Central memory CD4-positive, alpha-beta T cell (primary cell): ENCODE measurements at places on chromosomes 4 and X.

DNA sequence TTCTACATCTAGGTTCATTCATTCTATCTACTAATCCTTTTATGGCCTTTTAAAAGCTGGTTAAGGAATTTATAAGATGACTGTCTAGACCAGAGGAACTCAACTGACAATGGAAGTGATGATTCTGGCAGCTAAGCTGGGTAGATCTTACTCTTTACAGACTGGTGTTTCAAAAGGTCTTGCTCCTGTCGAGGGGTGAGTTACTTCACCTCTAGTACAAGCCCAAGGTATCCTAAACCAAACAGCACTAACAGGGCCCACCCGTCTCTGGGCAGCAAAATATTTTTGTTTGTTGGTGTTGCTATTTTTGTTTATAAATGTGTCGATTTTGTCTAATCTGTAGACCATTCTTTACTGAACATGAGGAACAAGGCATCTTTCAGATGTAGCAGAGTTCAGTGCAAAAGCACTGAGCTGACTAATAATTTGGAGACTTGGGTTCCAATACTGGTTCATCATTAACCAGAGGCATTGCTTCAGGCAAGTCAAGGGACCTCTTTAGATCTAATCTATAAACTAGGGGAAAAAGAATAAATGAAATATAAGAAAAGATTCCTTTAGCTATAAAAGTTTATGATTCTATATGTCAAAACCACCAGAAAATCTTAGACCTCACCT, 90.3 kb upstream of the FRG1 start:
- no peak for DNase-seq

DNA sequence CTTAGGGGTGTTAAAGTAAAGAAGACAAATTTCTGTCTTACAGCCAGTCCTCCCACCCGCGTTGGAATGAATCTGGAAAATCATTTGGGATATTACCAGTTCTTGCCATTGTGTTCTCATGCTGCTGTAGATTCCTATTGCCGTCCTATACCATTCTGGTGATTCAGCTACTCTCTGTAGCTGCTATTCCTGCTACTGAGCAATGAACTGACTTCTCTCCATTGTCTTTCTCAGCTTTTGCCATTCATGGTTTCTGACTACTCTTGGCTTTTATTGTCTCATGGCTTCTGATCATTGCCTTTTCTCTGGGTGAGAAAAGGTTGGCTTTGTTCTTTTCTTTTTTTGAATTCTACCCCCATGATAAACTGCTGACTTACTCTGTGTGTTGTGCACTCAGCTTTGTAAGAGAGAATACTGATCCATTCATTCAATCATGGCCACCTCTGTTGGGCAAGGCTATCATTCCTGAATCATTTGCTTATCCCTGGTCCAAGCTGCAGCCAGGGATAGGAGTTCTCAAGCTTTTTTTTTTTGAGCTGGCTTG, 27.7 kb upstream of the METAP1 start:
- no peak for DNase-seq

- no peak for DNase-seq
Observed at GRCh38 chr4:53183754-53184153, 182.1 kb downstream of the SCFD2 start.

DNA sequence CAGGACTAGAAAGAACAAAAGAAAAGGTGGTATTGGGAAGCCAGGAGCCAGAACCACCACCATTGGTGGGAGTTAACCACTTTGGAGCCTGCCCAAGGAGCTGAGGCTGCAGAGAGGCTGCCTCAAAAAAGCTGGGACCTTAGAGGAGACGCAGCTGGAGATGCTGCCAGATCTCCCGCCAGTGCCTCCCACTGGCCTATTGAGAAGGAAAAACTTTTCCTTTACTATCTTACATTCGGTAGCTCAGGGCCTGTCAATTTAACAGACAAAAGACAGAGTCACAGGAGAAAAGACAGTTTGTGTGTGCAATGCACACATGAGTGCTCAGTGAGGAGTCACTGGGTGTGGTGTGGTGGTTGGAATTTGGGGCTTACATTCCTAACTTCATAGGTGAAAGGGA, 52.4 kb upstream of the HPSE start:
- DNase-seq, result no peak

DNA sequence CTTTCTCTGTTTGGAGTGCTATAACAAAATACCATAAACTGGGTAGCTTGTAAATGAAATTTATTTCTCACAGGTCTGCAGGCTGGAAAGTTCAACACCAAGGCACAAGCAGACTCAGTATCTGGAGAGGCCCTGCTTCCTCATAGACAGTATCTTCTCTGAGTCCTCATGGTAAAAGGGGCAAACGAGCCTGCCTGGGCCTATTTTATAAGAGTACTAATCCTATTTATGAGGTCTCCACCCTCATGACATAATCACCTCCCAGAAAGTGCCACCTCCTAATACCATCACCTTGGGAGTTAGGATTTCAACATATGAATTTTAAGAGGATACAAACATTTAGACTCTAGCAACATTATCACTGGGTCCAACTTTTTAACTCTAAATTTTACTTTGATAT, 200.3 kb downstream of the STPG2 start:
- DNase-seq, result no peak

DNA sequence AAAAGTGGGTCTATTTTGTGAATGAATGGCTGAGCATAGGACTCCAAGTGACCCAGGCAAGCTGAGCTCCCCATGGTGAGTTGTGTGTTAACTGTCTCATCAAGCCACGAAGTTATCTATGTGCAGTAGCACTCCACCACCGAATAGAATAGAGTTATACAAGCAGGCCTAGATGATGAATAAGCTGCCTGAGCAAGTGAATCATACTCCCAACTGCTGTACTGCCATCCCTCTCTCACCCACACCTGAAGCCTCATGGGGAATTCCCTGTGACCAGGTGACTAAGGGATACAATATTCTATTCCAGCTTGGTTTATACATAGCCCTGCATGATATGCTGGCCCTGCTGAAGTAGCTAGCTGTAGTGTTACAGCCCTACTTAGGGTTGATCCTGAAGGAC, 38.7 kb downstream of the KDM5C start:
- DNase-seq, result no peak

DNA sequence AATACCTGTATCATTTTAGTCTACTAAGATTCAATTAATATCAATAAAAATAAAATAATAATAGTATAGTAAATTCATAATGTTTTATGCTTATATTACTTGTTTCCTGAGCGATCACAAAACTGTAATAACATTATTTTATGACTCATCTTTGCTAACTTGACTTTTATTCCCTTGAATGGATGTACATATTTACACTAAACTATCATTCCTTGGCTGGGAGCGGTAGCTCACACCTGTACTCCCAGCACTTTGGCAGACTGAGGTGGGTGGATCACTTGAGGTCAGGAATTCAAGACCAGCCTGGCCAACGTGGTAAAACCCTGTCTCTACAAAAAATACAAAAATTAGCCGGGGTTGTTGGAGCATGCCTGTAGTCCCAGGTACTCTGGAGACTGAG, 104.0 kb upstream of the SLC34A2 start:
- DNase-seq, result no peak

- DNase-seq, result no peak
Observed at GRCh38 chrX:1422135-1422465, 30.2 kb upstream of the SLC25A6 start.

DNA sequence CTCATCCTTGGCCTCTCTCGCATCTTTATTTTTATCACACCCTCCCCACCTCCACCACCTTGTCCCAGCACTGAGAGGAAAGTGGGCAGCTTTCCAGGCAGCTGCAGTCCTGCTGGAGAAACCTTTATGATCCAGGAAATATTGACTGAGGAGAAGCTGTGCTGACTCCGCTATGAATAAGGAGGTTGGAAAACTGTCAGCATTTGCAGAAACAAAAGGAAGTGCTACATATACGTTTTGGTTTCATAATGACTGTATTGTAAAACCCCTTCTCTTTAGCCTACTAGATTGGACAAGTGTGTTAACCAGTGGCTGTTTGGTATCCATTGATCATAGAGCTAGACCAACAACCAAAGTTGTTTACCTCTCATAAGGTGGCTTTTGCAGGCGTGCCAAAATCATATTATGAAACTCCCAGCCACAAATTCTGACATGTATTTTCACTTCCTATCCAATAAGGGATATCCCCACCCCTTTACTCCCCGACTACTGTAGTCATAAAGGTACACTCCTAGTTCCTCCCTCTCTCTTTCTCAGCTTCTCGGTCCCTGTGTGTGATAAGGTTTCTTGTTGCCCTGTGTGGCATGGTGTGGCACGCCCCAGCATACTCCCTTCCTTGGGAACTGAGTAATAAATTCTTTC, 88.4 kb downstream of the GPR143 start:
- DNase-seq, result peak; percentile 24

- peak; percentile 68 for DNase-seq
Observed at GRCh38 chr4:75940692-75941253, at the start of gene NAAA. Gene NAAA (minus strand): TSS chr4:75941013. CDS start chr4:75940949, 64 bp downstream.

GRCh38 chr4:53981567-53981966, 82.8 kb downstream of the CHIC2 start:
- DNase-seq, result no peak

DNA sequence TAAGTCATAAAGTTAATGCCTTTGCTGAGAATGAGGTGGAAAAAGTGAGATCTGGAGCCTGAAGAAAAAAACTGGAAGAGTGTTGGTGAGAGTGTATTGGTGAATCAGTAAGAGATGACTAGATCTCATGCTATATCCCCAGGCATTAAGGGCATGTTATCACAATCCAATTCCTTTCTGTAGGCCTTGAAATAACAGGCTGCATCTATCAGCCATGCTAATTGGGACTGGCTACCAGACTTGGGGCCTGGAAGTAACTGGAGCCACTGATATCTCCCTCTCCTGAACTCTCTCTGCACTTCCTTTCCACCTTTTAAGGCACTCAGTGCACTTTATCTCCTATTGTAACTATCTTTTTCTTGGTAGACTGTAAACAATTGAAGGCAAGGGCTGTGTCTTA, 88.8 kb upstream of the HPRT1 start:
- DNase-seq, result no peak

DNA sequence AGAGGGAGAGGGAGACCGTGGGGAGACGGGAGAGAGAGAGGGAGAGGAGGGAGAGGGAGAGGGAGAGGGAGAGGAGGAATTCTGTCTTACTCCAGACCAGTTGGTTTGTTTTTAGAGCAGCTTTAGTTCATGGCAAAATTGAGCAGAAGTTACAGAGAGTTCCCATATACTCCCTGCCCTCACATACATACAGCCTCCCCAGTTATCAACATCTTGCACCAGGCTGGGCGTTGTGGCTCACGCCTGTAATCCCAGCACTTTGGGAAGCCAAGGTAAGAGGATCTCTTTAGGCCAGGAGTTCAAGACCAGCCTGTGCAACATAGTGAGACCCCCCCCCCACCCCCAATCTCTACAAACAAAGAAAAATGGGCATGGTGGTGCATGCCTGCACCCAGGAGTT, 79.8 kb upstream of the OGT start:
- no peak for DNase-seq

GRCh38 chrX:46693149-46693548, 65.8 kb downstream of the SLC9A7 start:
- no peak for DNase-seq

DNA sequence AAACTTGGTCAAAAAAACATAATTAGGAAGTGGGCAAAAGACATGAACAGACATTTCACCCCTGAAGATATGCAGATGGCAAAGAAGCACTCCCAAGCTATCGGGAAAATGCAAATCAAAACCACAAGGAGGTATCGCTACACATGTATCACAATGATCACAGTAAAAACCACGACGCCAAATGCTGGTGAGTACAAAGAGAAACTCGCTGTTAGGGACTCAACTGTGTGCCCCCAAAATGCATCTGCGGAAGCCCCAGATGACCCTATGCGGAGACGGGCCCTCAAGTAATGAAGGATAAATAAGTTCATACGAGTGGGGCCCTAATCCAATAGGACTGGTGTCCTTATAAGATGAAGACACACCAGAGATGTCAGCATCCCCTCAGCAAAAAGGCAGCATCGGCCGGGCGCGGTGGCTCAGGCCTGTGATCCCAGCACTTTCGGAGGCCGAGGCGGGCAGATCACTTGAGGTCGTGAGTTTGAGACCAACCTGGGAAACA, 10.2 kb downstream of the GAK start:
- DNase-seq, result no peak

DNA sequence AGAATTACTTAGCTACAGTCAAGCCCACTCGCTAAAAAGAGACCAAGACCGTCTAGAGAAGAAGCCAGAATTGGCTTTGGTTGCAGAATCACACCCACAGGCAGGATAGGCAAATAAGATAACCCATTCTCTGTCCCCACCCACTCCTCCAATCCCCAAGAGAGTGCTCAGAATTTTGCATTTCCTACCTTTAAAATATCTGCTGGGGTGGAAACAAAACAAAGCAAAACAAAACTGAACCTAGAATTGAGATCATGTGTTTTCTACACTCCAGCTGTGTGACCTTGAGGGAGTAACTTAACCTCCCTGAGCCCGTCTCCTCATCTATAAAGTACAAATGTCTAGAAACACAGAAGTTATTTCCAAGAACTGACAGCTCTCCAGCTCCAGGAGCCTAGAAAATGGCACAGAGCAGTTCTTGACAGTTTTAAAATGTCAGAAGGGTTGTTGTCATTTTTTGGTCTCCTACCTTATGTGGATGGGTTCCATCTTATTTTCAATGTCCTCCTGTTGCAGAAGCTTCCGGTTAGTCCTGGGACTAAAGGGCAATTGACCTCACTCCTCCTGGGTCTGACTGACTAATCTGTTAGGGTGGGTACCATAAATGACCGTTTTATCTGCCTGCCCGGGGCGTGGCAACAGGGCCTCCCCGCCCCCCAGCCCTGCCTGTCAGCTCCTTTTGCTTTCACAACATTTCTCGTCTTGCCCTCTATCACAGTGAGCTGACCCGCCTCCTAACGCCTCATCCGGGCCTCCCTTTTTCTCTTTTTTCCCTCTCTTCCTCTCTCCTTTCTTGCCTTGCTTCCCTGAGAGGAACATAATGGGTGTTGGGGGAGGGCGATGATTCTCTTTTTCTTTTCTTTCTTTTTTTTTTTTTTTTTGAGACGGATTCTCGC, 114.0 kb downstream of the RBM47 start:
- no peak for DNase-seq

DNA sequence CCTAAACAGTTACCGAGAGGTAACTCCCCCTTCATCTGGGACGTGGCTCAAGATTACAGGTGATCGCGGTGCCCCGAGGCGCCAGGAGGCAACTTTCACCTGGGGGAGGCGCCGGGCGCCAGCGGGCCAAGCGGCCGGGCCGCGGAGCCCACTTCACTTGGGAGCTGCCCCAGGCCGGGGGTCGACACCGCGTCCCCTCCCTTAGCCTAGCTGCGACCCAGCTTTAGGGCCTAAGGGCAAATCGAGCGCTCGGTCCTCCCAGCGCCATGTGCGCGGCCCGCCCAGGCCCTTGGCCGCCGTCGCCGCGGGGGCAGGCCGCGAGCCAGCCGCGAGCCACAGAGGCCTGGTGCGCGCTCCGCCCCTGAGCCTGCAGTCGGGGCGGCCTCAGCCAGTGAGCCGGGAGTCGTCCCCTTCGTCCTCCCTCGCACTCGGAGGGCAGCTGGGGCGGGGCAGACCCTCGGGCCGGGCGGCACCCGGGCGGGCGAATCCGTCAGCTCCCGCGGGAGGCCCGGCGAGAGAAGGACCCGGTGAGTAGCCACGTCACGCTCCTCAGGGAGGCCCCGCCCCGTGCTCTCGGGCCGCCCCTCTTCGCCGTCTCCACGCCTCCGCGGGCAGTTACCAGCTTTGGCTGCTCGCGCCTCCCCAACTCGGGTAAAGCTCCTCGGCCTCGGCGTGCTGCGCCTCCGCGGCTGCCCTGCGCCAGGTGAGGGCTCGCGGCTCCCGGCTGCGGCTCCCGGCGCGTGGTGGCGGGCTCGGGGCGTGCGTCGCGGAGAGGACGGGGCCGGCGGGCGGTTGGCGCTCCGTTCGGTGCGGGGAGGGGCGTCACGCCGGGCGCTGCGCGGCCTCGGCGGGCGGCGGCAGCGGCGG, at the start of gene LARP1B:
LARP1B (plus strand) TSS at position 614 of the 867 bp plus-strand sequence. CDS start 13,640 bp downstream, outside the sequence.
- peak; percentile 91 for DNase-seq
